ENCODE measurements at places on chromosomes 1 and 21. TPM values are rescaled to one million over a fixed set of nuclear protein-coding genes. Genes with fewer than 3 reads are reported as not detected.

FCER1G gene
- 16.2 TPM for total RNA-seq

NTNG1 gene
- total RNA-seq, result 8.4 TPM

HEYL gene
- total RNA-seq, result 11.0 TPM

C1QB gene
- total RNA-seq, result 18.3 TPM

NBPF26 gene
- total RNA-seq, result 27.1 TPM

KIAA0040 gene
- total RNA-seq, result 5.2 TPM

OR4F29 gene
- total RNA-seq, result not detected

MRPL9 gene
- total RNA-seq, result 90.3 TPM

ABCA4 gene
- 2.1 TPM for total RNA-seq

FGGY gene
- 52.2 TPM for total RNA-seq

PBX1 gene
- total RNA-seq, result 53.2 TPM

TMPRSS15 gene
- total RNA-seq, result 0.52 TPM

LENEP gene
- total RNA-seq, result not detected

SH2D2A gene
- total RNA-seq, result not detected

RPL11 gene
- 1,434 TPM for total RNA-seq

TIE1 gene
- total RNA-seq, result 49.6 TPM

FCGR3A gene
- total RNA-seq, result 1.6 TPM

UBE2U gene
- not detected for total RNA-seq

GJA9 gene
- total RNA-seq, result not detected

ESPN gene
- 0.52 TPM for total RNA-seq

TMCO2 gene
- not detected for total RNA-seq

C1QTNF12 gene
- 1.0 TPM for total RNA-seq

OR10J1 gene
- total RNA-seq, result not detected

C1orf87 gene
- not detected for total RNA-seq

TRIM62 gene
- 3.1 TPM for total RNA-seq

CD101 gene
- 2.1 TPM for total RNA-seq

FTCD gene
- 0.52 TPM for total RNA-seq

HCRTR1 gene
- total RNA-seq, result not detected

AMPD1 gene
- total RNA-seq, result 40.7 TPM

LCE1A gene
- total RNA-seq, result not detected

NGF gene
- total RNA-seq, result 2.1 TPM

RIPPLY3 gene
- not detected for total RNA-seq

GLMN gene
- total RNA-seq, result 13.0 TPM

NR1I3 gene
- not detected for total RNA-seq

OLIG2 gene
- total RNA-seq, result not detected

NUAK2 gene
- 1.0 TPM for total RNA-seq

FCGR2B gene
- total RNA-seq, result 0.52 TPM

ZMYM4 gene
- total RNA-seq, result 53.2 TPM

ZNF593 gene
- total RNA-seq, result 21.9 TPM

CGN gene
- 0.52 TPM for total RNA-seq

IFI16 gene
- 16.2 TPM for total RNA-seq

Data from skeletal muscle tissue (tissue), 5 donors.